ENCODE measurements at places on chromosomes 4 and X.

DNA sequence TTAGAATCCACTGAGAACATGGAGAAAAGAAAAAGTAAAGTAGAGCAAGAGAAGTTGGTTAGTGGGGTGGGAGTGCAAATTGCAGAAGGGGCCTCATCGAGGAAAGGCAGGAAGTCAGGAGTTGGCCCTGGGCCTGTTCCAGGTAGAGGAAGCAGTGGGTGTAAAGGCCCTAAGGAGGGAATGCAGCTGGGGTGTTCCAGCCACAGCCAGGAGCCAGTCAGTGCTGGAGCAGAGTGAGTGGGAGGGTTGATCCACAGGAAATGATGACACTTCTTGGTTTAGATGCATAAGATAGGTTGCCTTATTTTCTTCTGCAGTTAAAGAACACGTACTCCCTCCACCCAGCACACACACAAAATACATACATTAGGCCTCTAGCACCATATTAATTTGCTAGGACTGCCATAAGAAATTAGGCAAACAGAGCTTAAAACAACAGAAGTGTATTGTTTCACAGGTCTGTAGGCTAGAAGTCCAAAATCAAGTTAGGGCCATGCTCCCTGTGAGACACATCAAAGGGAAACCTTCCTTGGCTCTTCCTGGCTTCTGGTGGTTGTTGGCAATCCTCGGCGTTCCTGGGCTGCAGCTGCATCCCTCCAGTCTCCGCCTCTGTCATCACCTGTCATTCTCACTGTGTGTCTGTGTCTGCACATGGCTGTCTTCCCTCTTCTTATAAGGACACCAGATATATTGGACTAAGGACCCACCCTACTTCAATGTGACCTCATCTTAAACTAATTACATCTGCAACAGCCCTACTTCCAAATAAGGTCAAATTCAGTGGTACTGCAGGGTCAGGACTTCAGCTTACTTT, 205.9 kb downstream of the AASDH start:
- no peak for DNase-seq

DNA sequence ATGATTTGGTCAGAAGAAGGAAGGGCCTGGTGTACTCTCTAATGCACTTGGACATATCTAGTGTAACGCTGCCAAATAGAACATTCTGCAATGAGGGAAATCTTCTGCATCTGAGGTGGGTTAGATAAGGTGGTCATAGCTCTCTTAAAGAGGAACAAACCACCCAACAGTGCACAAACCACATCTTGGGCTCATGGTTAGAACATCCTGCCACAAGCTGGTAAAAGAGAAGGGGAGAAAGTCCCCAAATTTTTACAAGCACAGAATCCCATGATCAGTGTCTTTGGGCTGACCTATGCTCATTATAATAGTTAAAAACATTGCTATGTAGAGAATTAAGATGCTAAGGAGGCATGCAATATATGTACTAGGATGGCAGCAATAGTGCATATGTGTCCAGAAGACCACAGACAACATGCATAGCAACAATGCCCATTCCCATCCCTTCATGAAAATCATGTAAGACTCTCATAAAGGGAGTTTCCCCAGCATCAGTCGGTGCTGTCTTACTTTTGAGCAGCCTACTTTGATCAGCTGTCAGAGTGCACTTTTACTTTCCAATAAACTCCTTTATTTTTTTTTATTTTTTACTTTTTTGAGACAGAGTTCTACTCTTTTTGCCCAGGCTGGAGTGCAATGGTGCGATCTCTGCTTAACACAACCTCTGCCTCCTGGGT, 99.7 kb upstream of the SLC7A11 start:
- DNase-seq = no peak

- DNase-seq = no peak
Observed at GRCh38 chrX:53422861-53423306, at the start of gene RIBC1. RIBC1 (plus strand) TSS chrX:53422873; CDS start chrX:53426277, 3,404 bp downstream.

- no peak for DNase-seq
Observed at GRCh38 chr4:44160776-44161367, 287.7 kb downstream of the KCTD8 start.

- peak; percentile 1 for DNase-seq
Observed at GRCh38 chrX:144566592-144566991, 680.7 kb upstream of the SPANXN1 start.

GRCh38 chrX:9665113-9665512, 100.5 kb downstream of the GPR143 start:
- no peak for DNase-seq

GRCh38 chr4:37726666-37727065, 40.5 kb upstream of the RELL1 start:
- DNase-seq = no peak

All from nephron progenitor cell (in vitro differentiated cells).